Colonic mucosa (tissue), 4 donors: ENCODE measurements at places on chromosomes 7 and 10. TPM values are rescaled to one million over a fixed set of nuclear protein-coding genes. Genes with fewer than 3 reads are reported as not detected.

TAS2R4 gene
- total RNA-seq: 0.62 TPM

GRCh38 chr10:38032886-38033285, 22.4 kb downstream of the ZNF33A start:
- H3K27me3 ChIP-seq: no peaks in the 10 kb centered on the region
- DNase-seq: no peak
- no peak overlapping the region for H3K4me3 ChIP-seq
- H3K4me1 ChIP-seq: no peaks in the 10 kb centered on the region
- no peak overlapping the region for H3K27ac ChIP-seq

DNA sequence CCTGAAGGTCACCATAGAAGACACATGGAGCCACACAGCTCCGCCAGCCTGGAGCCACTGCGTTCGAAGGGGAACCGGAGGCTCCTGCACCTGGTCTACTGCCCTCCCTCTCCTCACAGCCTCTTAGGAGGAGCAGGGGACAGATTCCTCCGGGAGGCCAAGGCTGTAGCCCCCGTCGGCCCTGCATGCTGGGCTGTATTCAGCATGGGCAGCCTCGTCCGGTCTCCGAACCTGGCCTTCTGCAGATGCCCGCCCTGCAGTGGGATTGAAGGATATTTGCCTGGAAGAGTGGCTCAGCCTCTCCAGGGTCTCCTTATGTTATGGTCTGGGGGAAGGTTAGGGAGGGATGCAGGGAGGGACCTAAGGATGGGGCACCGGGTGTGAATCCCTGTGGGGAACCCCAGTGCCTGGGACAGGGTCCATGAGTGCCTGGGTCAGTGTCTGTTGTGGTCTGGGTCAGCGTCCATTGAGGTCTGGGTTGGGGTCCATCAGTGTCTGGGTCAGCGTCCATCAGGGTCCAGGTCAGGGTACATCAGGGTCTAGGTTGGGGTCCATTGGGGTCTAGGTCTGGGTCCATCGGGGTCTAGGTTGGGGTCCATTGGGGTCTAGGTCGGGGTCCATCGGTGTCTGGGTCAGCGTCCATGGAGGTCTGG, 13.0 kb upstream of the SCART1 start:
- no peak overlapping the region for H3K4me3 ChIP-seq
- no peaks in the 10 kb centered on the region for H3K4me1 ChIP-seq
- no peaks in the 10 kb centered on the region for H3K36me3 ChIP-seq

DNA sequence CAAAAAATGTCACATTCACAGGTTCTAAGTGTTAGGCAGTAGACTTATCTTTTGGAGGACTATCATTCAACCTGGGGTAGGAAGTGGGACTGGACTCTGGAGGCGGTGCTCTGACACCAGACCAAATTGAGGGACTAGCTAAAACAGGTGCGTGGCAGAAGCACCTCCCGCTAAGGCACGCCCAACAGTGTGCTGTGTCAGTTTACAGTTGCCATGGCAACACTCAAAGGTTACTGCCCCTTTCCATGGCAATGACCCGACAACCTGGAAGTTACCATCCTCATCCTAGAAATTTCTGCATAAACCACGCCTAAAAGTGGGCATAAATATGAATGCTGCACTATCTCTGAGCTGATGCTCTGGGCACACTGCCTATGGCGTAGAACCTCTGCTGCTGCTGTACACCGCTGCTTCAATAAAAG, 14.0 kb upstream of the BLNK start:
- peak; percentile 76 for DNase-seq
- H3K4me1 ChIP-seq: peaks cover 15% of the 10 kb centered on the region
- H3K27me3 ChIP-seq: no peaks in the 10 kb centered on the region
- H3K27ac ChIP-seq: no peak overlapping the region
- no peaks in the 10 kb centered on the region for H3K36me3 ChIP-seq

ADAM8 gene
- 5.7 TPM for total RNA-seq

NME8 gene
- not detected for total RNA-seq

GRCh38 chr7:155758348-155758747, 53.9 kb downstream of the SHH start:
- DNase-seq: no peak
- H3K4me3 ChIP-seq: no peak overlapping the region
- H3K27ac ChIP-seq: no peak overlapping the region
- no peaks in the 10 kb centered on the region for H3K4me1 ChIP-seq
- H3K27me3 ChIP-seq: no peaks in the 10 kb centered on the region

- no peak overlapping the region for H3K27ac ChIP-seq
- no peak overlapping the region for H3K4me3 ChIP-seq
- no peaks in the 10 kb centered on the region for H3K36me3 ChIP-seq
- no peak for DNase-seq
Observed at GRCh38 chr7:121831351-121831750, 41.6 kb upstream of the PTPRZ1 start.

DNA sequence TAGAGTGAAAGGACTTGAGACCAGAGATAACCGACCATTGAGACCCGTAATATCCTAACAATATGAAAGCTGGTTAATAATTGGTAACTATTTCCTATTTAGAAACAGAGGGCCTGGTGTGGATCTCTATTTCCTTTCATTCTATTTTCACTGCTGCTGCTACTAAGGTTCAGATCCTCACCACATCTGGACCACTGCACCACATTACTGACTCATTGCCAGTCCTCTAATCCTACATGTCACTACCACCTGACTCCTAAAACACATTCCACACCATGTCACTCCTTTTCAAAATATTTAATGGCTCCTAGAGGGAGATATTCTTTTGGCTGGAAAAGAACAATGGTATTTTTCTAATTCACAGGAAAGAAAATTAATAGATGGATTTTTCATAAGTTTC, 6.4 kb downstream of the USP54 start:
- no peak for DNase-seq
- peaks cover 4% of the 10 kb centered on the region for H3K4me1 ChIP-seq
- no peaks in the 10 kb centered on the region for H3K27me3 ChIP-seq

DNA sequence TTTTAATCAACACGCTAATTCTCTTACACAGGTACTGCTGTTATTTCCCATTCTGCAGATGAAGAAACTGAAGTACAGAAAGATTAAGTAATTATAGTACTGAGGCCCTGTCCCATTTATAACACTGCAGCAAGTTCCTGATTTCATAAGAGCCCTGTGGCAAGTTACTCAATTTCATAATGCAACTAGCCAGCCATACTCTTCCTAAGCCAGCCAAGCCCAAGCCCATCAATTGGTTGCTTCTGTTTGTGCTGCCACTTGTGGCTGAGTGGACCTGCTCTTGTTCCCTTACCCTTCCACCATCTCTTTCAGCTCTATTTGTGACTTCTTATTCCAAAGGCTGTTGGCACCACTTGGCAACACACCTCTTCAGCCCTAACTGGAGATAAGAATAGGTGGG, 19.7 kb upstream of the PRPF18 start:
- no peaks in the 10 kb centered on the region for H3K36me3 ChIP-seq
- no peaks in the 10 kb centered on the region for H3K4me1 ChIP-seq
- H3K27ac ChIP-seq: no peak overlapping the region
- DNase-seq: no peak
- no peaks in the 10 kb centered on the region for H3K27me3 ChIP-seq
- no peak overlapping the region for H3K4me3 ChIP-seq

AKR1C8 gene
- total RNA-seq: not detected

PPP1R17 gene
- not detected for total RNA-seq
